ENCODE measurements at places on chromosomes 7 and 10. TPM values are rescaled to one million over a fixed set of nuclear protein-coding genes. Genes with fewer than 3 reads are reported as not detected.

DNA sequence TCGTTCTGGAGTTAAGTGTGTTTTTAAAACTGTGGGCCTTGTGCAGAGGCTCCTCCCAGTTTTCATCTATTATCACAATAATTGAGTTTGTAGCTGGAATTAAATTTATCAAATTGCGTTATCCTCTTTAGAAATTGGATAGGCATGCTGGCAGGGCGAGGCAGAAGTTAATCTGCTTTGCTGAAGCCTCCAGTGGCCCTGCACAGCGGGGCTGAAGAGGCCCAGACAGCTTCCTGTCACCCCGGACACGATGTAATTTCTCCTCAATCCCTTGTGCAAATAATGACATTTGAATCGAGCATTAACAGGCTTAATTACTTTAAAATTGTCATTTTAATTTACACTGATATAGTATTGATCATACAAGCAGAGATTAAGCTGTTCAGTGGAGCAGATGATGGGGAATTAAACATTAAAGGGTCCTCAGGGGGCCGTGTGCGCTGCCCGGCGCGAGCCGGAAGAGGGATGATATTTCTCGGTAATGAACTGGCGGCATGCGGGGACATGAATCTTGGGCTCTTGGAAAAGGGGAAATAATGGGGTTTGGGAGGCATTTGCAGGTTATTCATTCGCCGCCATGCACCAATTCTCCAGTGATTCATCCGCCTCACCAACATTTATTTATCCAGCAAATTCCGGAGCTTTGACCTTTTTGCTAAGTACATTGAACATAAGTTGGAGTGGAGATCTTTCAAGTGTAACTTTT, 118.5 kb downstream of the NKX6-2 start:
- DNase-seq, result no peak

GRCh38 chr10:83469728-83470331, 669.5 kb upstream of the GHITM start:
- DNase-seq, result no peak

DNA sequence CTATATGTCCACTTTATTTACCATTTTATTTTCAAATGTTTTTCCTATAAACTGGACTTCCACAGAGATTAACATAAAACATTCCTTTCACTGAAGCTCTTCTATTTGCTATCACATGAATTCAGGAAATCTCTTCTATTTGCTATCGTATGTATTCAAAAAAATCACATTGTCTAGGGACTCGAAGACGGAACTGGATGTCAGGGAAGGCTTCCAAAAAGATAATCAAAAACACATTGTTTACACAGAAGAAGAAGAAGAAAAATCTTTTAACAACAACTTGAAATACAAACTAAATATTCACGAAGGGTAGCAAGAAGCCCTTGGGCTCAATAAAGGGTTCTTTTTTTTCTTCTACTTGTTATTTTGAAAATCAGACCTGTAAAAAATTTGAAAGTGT, 426.1 kb upstream of the LRRN3 start:
- DNase-seq, result no peak

- no peak for DNase-seq
Observed at GRCh38 chr7:155885167-155886155, 73.2 kb upstream of the SHH start.

AP5Z1 gene
- 13.2 TPM for total RNA-seq

GRCh38 chr10:21926949-21927348, 76.6 kb downstream of the DNAJC1 start:
- DNase-seq, result no peak

DNA sequence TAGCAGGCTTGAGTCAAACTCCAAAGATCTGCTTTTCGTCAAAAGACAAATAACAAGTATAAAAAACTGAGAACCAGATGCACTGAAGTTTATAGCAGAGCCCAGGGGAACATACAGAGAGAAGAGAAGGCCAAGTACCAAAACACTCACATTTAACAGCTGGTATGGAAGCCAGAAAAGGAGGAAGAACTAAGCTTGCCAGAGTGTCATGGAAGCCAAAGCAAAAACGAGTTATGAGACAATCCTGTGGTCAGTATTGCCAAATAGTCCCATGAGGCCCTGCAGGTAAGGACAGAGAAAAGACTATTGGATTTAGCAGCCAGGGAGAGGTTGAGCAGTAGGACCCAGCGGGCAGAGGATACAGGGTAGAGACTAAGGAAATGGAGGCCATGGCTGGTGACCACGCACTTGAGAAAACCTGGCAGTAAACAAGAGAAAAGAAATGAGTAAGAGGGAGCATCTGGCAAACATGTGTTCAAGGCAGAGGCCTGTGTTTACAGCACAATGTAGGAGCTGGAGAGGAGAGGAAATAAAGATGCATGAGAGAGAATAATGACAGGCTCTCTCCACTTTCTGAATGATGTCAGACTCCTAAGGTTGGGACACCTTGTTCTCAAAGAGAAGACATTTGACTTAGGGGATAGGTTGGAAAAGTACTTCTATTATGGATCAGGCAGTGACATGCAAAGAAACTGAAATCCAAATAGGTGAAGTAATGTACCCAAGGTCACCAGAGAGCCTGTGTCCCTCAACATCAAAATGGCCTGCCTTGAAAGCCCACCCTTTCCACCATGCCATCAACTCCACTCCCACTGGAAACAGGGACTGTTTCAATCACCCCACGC, 9.1 kb downstream of the CREB3L2 start:
- DNase-seq, result no peak

DNA sequence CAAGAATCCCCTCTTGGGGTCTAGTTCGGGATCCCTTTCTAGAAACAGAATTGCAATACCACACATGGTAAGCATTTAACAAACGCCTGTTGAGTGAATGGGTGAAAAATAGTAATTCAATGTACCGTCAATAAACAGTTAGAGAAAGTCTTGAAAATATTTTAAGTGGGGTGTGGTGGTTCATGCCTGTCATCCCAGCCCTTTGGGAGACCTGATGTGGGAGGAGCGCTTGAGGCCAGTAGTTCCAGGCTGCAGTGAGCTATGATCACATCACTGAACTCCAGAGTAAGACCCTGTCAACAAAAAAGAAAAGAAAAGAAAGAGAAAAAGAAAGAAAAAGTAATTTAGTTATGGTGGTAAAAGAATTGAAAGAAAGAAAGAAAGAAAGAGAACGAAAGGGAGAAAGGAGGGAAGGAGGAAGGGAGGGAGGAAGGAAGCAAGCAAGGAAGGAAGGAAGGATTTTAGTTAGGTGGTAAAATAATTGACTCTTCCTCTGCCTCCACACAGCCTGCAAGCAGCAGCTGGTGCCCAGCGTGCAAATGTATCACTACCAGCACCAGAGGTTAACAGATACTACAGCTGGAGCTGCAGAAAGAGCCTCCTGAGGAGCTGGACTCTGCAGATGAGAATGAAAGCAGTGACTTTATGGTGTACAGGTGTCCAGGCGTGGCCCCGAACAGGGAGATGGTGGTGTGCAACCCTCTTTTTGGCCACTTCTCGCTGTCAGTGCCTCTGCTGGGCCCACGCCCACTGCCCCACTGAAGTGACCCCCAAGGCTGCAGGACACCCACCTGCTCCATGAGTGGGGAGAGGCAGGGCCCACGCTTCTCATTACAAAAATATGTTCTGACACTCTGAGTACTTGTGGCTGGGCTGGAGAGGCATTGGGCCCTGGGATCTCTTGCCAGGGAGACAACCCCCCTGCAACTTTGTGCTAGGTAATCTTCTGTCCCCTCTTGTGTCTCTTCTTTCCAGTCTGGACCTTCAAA, 135.4 kb downstream of the BAMBI start:
- no peak for DNase-seq

DNA sequence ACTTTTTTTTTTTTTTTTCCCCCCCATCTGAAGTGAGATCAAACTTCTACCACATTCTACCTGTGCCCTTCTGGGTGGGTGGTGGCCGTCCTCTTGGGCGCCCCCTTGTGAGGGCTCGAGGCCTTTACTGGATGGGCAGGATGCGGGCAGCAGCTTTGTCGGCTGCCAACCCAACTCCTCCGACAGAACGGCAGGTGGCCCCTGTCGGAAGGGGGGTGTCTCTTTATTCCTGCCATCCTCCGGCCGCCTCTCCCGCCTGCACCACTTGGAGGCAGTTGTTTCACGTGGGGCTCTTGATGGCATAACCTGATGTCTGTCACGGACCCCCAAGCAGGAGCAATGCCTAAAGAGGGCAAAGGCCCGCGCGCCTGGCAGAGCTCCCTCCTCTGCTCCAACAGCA, 31.0 kb downstream of the AMZ1 start:
- no peak for DNase-seq

- peak; percentile 74 for DNase-seq
Observed at GRCh38 chr10:76086761-76087639, 655.6 kb downstream of the LRMDA start.

GRCh38 chr7:55557666-55558188, 14.6 kb downstream of the VOPP1 start:
- no peak for DNase-seq

DNA sequence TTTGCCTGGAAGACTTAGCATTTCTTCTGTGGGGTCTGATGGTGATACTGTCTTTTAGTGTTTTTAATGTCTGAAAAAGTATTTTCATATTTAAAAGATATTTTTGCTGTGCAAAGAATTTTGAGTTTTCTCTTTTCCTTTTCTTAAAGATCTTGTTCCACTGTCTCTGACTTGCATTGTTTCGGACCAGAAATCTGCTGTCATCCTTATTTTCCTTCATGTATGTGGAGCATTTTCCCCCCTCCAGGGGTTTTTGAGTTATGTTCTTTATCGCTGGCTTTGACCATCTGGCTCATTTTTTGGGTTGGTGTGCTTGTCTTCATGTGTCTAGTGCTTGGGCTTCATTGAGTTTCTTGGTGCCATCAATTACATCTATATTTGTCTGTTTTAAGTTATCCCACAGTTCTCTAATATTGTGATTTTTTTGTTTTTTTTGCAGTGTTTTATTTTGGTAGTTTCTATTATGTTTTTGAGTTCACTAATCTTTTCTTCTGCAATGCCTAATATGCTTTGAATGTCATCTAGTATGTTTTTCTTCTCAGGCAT, 119.9 kb downstream of the MGMT start:
- no peak for DNase-seq

DNA sequence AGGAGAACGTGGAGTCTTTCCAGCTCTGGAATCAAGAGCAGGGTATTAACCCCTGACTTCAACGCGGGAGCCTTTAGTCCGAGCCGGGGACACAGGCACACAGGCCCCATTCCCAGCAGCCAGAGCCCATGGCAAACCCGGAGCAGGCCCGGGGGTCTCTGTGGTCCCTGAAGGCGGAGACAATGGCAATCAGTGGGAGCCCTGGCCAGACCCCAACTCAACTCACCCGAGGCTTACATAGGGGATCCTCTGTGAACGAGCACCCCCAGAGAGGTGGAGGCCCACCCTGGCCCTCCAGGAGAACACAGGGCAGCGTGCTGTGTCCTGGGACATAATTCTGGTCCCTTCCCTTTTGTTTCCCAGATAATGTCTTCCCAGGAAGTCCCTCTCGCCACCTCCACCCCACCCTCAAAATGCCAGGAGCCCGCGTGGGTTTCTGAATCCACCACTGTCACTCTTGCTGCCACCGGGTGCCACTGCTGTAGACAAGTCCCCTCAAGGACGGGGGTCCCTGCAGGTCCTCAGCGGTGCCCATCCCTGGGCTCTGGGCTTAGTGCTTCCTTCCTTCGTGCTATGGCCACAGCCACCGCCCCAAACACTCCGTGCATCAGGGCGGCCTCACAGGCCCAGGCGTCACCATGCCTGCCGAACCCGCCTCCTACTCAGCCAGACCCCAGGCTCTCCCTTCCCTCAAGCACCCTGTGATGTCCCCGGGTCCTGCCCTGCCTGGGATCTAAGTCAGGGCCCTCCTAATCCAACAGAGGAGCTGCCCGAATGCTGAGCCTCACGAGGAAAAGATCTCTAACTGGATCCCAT, 28.6 kb upstream of the PPP2R2D start:
- no peak for DNase-seq

SLC26A5 gene
- total RNA-seq, result 0.33 TPM

DNA sequence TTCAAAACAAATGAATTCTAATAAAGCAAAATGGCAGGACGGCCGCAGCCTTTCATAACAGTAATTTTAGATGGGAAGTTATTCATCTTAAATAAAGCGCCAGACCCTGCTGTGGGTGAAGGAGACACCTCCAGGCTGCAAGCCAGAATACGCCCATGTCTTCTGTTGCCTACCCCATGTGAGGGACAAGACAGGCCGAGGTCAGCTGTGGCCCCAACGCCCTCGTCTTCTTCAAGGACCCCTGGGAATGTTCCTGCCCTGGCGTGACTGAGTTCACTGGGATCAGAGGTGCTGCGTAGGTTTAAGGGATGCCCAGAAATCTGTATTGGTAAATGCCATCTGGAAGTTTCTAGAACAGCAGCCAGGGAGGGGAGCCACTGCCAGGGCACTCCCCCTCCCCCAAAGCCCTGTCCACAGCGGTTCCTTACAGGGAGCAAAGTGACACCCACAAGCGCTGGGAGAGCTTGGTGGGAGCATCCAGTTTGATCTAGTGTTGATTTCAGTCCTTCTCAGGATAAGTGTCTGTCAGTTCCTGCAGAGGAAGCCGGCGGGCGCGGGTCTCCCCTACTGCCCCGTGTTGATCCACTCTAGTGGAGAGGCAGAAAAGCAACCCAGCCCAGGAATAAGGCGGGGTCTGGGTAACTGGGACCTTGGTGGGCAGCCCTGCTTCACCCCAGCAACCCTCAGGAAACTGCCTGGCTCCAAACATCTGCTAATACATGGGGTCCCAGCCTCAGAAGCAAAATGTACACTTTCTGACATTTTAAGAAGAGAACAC, 20.6 kb downstream of the PAPOLB start:
- peak; percentile 29 for DNase-seq

DNA sequence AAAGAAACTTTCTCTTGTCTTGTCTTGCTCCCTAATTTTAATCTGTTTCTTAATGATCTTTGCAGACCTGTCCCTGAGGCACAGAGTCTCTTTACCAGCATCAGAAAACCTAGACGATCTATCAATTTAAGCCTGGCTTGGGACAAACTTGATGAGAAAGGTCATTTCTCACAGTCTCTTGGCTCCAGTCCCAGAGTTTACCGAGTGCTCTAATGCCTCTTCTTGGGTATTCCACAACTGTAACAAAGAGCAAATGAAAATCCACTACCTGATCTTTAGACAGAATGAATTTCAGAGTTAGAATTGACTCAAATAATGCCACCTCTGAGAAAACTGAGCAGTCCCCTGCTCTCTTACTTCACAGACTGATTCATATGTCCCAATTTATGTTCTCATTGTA, 106.4 kb upstream of the DNAJB12 start:
- DNase-seq, result no peak

RPEL1 gene
- not detected for total RNA-seq

CACNB2 gene
- total RNA-seq, result 1.6 TPM

DNA sequence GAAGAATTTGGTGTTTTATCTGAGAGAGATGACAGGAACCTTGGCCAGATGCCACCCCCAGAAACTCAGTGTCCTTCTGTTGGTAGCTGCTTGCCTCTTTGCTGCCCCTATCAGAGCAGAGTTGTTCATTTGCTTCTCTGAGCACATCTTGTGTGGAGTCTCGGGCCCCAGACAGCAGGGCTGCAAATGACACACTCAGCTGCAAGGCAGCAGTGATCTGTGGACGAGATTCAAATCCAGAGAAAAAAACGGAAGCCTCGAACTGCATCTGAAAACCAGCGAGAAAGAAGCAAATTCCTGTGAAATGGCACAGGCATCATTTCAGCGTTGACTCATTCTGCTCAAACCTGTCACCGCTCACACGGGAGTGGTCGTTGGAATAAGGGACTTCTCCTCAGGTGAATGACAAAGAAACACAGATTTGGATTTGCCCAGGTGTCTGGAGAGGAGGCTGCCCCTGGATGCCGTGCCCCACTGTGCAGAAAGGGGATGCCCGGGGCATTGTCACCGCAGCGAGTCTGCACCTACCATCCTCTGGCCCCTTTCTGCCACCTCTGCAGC, 144.7 kb downstream of the PFKFB3 start:
- no peak for DNase-seq

ELOVL3 gene
- not detected for total RNA-seq

COBL gene
- 38.3 TPM for total RNA-seq

GCK gene
- total RNA-seq, result 1.7 TPM
